Stimulated activated CD8-positive, alpha-beta memory T cell treated with anti-CD3 and anti-CD28 coated beads, Interleukin-4, amount 100 ng/mL, for 4 hours (primary cell): ENCODE measurements at places on chromosomes 4 and X.

DNA sequence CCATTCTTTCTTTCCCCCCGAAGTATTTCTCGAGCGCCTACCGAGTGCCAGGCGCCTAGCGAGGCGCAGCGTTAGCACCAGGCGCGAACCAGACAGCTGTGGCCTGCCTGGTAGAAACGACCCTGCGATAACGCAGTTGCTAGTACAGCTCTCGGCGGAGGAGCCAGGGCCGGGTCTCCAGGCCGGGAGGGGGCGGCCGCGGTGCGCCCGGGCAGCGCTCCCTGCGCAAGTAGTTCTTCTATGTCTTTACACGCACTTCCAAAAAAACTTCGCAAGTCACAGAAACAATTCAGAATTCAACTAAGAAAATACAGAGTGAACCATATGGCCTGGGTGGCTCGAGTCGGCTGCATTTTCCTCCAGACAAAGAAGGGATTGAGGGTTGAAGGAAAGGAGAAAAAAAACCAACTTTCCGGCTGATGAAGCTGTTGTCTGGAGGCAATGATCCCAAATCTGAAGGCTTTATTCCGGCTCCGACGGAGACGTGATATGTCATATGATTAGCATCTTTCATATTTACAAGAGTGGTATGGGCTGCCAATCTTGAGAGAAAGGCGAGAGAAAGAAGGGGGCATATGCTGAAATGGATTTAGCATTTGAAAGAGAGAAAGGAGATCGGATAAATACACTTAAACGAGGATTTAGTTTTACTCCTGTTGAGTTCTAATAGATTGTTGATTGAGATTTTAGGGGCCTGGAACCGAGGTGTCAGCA is 7.2 kb upstream of the NEUROG2 start:
- DNase-seq = no peak

- DNase-seq = no peak
These were observed 43.4 kb upstream of the SEC24B start for GRCh38 chr4:109390115-109390768.

DNA sequence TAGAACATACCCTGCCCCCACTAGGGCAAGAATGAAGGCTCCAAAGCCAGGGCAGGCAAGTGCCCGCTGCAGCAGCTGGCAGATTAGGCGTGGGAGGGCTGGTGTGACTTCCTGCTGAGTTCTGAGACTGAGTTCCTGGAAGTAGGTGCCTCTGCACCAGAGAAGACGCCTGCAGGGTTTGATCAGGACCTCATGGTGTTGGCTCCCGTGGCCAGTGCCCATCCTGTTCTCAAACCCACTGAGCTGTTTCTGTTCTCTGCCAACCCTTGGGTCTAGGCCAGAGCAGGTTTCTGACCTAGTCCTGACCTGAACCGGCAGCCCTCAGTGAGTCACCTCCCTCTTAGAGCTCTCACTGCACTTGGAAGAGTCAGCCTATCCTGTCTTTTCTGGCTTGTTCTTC is 220.7 kb downstream of the HS6ST2 start:
- DNase-seq = no peak

GRCh38 chr4:97691111-97691605 is 452.1 kb downstream of the STPG2 start:
- no peak for DNase-seq

DNA sequence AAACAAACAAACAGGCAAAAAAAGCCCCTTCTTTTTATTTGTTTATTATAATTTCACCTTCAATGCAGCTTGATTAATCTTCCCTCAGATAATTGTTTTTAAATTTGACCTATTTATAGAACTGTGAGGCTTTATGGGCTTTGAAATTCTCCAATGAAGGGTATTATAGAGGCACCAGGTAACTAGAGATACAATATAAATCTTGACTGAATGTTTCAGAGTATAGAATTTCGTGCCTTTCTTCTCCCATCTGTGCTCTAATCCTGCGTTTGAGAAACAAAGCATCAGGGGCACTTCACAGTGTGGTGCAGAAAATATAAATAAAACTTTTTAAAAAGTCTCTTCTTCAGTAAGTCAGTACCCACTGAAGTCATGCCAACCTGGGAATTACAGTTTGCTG is 120.9 kb downstream of the ANKRD50 start:
- no peak for DNase-seq

GRCh38 chr4:52076731-52077130 is 25.6 kb downstream of the SPATA18 start:
- DNase-seq = no peak

- DNase-seq = no peak
These were observed 64.5 kb downstream of the CPE start for GRCh38 chr4:165443276-165443675.

DNA sequence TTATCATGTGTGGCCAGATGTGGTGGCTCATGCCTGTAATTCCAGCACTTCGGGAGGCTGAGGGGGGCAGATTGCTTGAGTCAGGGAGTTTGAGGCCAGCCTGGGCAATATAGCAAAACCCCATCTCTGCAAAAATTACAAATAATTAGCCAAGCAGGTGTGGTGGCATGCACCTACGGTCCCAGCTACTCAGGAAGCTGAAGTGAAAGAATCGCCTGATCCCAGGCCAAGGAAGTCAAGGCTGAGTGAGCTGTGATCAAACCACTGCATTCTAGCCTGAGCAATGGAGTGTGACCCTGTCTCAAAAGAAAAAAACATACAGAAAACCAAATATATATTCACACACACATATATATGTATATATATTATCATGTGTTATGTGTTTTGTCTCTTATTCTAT is 15.0 kb downstream of the APELA start:
- DNase-seq = no peak

DNA sequence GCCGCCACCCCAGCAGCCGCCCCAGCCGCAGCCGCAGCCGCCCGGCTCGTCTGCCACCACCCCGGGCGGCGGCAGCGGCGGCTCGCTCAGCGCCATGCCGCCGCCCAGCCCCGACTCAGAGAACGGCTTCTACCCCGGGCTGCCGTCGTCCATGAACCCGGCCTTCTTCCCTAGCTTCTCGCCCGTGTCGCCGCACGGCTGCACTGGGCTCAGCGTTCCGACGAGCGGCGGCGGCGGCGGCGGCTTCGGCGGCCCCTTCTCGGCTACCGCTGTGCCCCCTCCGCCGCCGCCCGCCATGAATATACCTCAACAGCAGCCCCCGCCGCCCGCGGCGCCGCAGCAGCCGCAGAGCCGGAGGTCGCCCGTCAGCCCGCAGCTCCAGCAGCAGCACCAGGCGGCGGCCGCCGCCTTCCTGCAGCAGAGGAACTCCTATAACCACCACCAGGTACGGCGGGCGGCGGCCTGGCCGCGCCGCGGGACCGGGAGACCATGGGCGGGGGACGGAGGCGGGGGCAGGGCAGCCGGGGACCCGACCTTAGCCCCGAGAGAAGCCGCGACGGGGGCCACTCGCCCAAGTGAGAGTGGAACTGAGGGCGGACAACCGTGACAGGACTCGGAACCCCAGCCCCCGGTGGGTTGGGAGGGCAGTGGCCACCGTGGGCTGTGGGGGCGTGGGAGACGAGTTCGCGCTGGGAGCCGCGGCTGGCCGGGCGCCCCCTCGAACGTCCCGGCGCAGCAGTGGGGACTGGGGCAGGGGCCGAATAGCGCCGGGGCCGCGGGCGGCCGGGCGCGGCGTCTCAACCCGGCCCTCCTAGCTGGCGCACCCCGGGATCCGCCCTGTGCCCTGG is 1.8 kb downstream of the CPEB2 start:
- no peak for DNase-seq

- DNase-seq = no peak
These were observed 443.9 kb downstream of the INPP4B start for GRCh38 chr4:142402156-142402555.

GRCh38 chr4:20248155-20248558 is 3.5 kb upstream of the SLIT2 start:
- no peak for DNase-seq

DNA sequence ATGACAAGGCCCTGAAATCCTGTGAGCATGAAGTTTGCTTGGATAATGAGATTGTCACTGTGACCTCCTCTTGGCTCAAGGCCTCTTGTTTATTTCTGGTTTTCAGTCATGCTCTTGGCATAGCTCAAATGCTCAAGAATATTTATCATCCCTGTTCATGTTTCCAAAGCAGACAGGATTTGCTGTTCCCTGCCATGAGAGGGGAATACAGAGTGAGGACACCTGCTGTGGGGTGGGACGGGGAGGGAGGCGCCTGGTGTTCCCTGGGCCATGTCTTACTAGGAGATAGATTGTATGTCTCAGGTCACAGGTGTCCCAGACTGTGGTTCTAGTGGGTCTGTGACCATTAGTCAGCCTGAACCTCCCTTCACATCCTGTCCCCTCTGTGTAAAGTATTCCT is 34.9 kb upstream of the SH3RF1 start:
- DNase-seq = no peak

GRCh38 chr4:86218746-86219473 is 140.9 kb downstream of the MAPK10 start:
- DNase-seq = no peak

DNA sequence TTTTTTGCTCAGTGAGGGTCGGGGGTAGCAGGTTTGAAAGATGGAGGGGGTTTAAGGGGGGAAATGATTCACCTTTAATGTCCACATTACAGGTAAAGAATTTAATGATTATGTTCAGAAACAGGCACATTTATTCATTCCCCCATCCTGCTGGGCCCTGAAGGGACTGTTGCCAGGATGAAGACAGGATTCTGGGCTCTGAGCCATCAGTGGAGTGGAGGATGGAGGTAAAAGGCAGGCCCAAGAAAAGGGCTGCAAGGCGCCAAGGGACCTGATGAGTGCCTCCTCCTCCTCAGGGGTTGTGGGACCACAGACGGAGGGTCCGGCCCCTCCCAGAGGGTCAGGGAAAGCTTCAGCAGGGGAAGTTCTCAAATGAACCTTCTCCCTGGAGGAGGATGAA is 40.4 kb upstream of the PROM1 start:
- no peak for DNase-seq

DNA sequence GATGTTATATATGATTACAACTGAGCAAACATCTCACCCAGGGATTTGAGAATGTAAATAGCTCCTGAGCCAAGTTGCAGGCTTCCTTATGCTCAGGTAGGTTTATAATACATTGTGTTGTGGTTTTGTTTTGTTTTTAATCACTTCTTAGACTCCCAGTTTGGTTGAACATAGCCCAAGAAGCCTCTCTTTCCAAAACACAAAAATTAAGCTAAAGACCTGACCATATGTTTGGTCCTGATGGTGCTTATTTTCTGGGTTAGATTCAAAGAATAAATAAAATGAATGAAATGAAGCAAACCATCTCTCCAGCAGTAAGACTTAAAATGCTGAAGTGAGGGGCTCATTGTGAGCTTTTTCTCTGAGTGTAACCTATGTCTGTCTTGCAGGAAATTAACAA is 93.5 kb downstream of the GRXCR1 start:
- no peak for DNase-seq

DNA sequence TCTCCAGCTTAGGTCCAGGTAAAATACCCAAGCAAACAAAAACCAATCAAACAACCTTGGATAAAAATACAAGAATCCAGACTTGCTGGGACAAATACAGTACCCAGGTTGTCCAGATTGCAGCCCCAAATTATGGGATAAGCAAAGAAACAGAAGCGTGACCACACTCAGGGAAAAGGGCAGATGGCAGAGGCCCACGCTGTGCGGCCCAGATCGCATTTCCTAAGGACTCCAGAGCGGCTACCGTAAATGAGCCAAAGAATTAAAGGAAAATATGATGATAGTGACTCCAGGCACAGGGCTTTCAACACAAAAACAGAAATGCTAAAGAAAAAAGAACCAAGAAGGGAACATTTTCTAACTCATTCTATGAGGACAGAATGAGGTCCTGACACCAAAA is 50.3 kb downstream of the FGFRL1 start:
- DNase-seq = no peak

GRCh38 chr4:39025552-39026085 is 6.6 kb downstream of the TMEM156 start:
- no peak for DNase-seq

- DNase-seq = no peak
These were observed 16.6 kb upstream of the CXCL3 start for GRCh38 chr4:74055096-74055495.

DNA sequence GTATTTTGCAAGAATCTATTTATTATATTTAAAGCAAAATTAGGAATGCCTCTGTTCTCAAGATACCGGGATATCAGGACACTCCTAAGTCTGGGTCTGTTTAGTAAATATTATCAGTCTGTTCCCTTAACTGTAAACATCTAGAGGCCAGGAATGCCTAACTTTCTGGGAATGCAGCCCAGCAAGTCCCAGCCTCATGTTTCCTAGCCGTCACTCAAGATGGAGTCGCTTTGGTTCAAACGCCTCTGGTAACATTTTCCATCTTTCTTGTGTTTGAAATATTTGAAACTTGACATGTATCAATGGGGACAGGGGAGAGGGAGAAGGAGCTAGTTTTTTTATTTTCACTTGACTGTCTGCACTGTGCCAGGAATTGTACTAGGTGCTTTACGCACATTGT is 85.4 kb downstream of the FBXL5 start:
- DNase-seq = no peak

- no peak for DNase-seq
These were observed 68.8 kb downstream of the ZAR1 start for GRCh38 chr4:48558819-48559218.

DNA sequence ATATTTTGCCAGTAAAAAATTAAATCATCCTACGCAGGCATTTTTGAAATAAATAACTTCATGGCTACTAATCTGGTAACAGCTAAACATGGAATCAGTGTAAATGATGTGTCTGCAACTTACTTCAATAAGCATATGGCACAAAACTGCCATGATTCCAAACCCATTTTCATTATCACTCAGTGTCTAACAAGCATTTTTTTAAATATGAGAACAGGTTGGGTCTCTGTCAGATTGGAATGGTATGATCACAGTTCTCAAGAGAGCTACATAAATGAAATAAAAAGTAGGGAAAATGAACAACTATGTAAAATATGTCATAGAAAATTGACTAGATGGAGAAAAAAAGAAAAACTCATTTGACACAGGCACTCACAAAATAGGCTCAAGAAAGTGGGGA is 476.9 kb upstream of the NWD2 start:
- DNase-seq = no peak

DNA sequence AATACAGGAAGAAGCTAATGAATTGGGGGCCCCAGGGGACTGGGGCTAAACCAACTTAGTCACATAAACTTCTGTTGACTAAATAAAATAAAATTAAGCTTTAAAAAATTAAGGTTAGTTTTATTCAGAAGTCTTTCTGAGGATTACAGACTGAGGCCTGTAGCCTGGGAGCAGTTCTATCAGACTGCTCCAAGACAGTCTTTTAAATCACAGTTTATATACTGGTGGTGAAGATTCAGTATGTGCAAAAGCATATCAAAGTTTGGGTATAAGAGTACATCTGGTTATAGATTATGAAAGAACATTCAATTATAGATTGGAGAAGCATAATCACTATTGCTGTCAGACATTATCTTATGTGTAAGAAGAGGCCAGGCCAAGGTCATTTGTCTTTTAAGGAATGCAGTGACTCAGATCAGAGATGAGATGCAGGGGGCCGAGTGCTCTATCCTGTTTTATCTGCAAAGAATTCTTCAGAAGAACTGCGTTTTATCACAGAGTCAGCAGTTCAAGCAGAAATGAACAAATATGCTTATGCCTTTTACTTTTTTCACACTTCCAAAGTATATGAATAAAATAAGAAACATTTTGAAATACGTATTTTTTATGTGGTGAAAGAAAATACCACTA is 109.4 kb downstream of the PDHA2 start:
- no peak for DNase-seq

GRCh38 chr4:5101571-5101970 is 50.3 kb downstream of the STK32B start:
- DNase-seq = no peak

- no peak for DNase-seq
These were observed 60.5 kb downstream of the ELF4 start for GRCh38 chrX:130049821-130050220.

- no peak for DNase-seq
These were observed 198.9 kb downstream of the MID1IP1 start for GRCh38 chrX:38999967-39000745.

GRCh38 chr4:129278868-129279267 is 182.9 kb downstream of the C4orf33 start:
- no peak for DNase-seq
